ENCODE measurements at places on chromosomes 13 and 19. TPM values are rescaled to one million over a fixed set of nuclear protein-coding genes. Genes with fewer than 3 reads are reported as not detected.

- DNase-seq = no peak
Observed at GRCh38 chr13:46079770-46080169, 25.1 kb downstream of the CPB2 start.

POLRMT gene
- 37.3 TPM for total RNA-seq

TPRX1 gene
- total RNA-seq = not detected

RPS15 gene
- 479 TPM for total RNA-seq

CAPN12 gene
- 1.7 TPM for total RNA-seq

GRCh38 chr19:31232180-31232579 lies 117.1 kb downstream of the TSHZ3 start:
- DNase-seq = no peak

DNA sequence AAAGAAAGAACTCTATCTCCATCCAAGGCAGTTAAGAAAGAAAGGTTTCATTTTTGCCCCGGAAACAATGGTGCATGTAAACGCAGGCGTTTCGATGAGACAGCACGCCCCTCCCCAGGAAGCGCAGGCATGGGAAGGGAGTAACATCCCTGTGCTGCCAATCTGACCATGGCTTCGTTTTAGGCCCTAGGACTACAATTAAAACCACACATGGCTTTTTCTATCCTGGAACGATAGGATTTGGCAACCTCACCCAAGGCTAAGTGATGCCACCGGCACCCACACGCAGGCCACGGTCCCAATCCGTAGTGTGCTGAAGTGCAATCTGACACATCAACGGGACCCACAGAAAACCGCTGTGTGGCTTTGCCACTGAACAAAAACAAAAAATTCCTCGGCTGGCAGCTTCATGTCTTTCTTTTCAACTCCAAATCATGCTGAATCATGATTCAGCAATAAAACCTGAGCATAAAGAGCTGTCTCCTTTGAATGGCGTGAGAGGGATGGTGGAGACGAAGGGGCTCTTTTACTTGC lies 24.2 kb downstream of the RANBP3 start:
- DNase-seq = no peak

GRCh38 chr13:95457294-95457693 lies 95.2 kb upstream of the CLDN10 start:
- DNase-seq = no peak

- DNase-seq = no peak
Observed at GRCh38 chr13:91930687-91931086, 532.3 kb downstream of the GPC5 start.

GRCh38 chr13:95185851-95186250 lies 115.4 kb downstream of the ABCC4 start:
- DNase-seq = no peak

ZNF429 gene
- 10.8 TPM for total RNA-seq

GRCh38 chr19:617551-618246 lies 15.6 kb downstream of the POLRMT start:
- DNase-seq = no peak

DNA sequence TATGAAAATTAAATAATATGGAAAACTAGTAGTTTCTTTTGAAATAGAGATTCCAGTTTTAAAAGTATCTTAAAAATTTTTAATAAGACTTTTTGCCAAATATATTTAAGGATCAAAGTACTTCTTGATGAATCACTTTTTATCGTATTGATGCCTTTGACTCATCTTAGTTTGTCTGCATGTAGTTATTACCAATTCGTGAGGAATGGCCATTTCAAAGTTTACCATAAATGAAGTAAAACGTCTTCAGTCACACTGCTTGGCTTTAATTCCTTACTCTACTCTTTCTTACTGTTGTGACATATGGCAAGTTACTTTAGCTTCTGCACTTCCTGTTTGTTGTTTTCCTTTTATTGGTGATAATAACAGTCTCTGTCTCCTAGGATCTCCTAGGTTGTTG lies 38.3 kb downstream of the NDFIP2 start:
- no peak for DNase-seq

DNA sequence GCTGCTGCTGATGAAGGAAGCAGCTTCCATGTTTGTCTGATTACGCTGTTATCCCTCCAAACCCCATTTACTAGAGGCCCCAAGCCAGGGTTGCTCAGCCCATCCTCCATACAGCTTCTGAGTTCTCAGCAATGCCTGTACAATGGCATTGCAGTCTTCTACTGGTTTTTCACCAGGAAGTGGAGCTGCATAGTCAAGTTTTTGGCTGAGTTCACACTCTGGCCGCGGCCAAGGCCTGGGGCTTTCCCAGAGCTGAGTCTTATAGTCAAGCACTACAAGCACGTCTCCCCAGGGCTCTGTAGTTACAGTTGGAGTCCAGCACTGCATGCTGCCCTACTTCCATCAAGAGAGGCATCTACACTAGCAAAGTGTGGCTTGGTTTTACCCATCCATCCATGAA lies 182.5 kb downstream of the POU4F1 start:
- DNase-seq = no peak

GRCh38 chr19:13330285-13330684 lies 176.0 kb downstream of the CACNA1A start:
- no peak for DNase-seq

GRCh38 chr13:111946214-111946613 lies 120.7 kb upstream of the SOX1 start:
- peak; percentile 43 for DNase-seq

HCN2 gene
- total RNA-seq = 12.0 TPM

- no peak for DNase-seq
Observed at GRCh38 chr13:69155136-69155535, 952.5 kb upstream of the ATXN8OS start.

RNASEH2B gene
- 37.2 TPM for total RNA-seq

DNA sequence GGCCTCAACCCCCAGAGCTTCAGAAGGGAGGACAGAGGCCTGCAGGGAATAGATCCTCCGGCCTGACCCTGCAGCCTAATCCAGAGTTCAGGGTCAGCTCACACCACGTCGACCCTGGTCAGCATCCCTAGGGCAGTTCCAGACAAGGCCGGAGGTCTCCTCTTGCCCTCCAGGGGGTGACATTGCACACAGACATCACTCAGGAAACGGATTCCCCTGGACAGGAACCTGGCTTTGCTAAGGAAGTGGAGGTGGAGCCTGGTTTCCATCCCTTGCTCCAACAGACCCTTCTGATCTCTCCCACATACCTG lies 969 bp upstream of the CEACAM5 start:
- no peak for DNase-seq

KL gene
- total RNA-seq = 1.9 TPM

GRCh38 chr13:34805347-34805746 lies 136.7 kb upstream of the NBEA start:
- no peak for DNase-seq

DNA sequence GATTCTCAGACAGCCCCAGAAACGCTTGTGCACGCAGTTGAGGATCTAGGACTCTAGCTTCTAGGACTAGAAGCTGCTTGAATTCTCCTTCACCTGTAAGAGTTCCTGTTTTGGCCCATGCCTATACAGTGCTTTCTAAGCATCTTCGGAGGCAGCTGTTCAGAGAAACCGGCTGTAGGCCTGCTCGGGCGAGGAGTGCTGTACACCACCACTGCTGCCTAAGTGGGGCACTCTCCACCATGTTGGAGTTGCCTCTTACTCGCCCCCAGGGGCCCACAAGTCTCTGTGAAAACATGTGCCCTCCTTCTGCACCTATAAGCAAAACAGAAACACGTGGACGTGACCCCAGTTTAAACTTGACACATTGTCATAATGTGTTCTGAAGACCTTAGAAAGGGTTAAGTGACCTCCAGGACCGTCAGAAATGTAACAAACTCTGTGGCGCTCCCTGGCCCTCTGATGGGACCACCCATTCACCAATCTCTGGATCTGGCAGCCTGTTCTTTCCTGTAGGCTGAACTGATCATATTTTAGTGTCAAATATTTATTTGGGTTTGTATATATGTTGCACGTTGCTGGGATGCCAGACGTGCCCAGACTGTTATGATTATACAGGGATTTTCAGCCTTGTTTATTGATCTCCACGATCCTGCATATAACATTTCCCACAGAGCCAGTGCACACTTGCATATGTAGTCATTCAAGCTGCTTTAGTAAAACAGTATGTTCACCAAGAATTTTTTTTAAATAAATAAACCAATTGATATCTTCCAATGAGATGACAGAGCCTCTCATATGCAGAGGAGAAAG lies 60.8 kb downstream of the C13orf42 start:
- no peak for DNase-seq

- no peak for DNase-seq
Observed at GRCh38 chr19:47503826-47504150, 11.1 kb downstream of the NAPA start.

- no peak for DNase-seq
Observed at GRCh38 chr13:106528718-106529414, 6.6 kb downstream of the EFNB2 start.

GNG14 gene
- total RNA-seq = not detected

DNA sequence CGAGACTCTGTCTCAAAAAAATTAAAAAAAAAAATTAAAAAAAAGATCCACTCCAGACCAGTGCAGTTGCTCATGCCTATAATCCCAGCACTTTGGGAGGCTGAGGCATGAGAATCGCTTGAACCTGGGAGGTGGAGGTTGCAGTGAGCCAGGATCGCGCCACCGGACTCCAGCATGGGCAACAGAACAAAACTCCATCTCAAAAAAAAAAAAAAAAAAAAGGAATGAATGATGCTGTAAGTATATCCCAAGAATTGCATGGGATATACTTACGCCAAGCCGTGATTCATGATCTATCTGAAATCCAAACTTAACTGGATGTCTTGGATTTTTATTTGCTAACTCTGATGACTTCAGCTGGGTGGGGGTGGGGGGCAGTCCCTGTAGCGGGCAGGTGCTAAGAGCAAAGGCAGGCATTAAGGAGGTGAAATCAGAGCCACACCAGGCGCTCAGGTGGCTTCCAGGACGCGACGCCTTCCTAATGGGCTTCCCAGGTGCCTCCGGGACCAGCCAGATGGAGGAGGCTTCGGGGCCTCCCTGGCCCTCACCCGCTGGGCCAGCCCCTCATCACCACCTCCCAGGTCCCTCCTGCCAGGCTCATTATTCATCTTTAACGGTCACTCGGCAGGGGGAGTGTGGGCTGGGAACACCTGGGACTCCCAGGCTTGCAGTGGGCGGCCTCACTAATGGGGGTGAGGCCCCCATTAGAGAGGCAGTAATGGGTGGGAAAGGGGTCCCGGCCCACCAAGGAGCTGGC lies 11.4 kb upstream of the FUT5 start:
- no peak for DNase-seq

- no peak for DNase-seq
Observed at GRCh38 chr13:94198681-94199080, 280.8 kb downstream of the DCT start.

WTIP gene
- 34.7 TPM for total RNA-seq

DNA sequence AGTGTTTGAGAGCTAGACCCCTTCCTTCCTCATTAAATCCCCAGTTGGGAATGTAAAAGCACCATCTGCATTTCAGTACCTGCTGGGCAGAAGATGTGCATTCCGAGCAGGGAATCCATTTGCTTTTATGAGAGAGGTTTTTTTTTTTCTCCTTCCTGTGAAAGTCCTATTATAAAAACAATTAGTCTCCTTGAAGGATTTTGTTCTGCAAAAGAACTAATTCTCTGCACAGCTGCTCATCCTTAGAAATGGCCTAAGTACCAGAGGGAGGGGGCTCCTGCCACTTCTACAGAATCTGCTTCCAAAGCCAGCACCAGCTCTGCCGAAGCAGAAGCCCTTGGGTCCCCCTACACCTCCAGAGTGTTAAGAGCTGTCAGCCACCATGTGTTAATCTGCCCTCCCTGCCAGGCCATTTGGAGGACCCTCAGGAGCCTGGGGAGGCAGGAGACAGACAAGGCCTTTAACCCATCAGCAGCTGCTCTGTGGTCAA lies 36.4 kb upstream of the SERPINE3 start:
- DNase-seq = no peak

Measured in cardiac septum (tissue), 1 donor.